Inflammatory macrophage (primary cell): ENCODE measurements at places on chromosomes 3 and 15.

DNA sequence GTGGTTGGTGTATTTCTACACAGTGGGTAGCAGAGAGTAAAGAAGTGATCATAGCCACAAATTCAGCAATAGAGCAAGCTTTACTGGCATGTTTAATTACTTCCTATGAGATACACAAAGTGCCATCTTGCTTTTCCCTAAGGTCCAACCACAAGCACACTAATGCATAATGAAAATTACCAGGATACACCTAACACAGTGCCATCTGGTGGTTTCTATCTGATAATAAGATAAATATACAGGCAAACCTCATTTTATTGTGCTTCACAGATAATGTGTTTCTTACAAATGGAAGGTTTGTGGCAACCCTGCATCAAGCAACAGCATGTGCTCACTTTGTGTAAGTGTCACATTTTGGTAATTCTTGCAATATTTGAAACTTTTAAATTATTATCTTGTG lies 223.0 kb downstream of the NSUN3 start:
- no peak for DNase-seq

DNA sequence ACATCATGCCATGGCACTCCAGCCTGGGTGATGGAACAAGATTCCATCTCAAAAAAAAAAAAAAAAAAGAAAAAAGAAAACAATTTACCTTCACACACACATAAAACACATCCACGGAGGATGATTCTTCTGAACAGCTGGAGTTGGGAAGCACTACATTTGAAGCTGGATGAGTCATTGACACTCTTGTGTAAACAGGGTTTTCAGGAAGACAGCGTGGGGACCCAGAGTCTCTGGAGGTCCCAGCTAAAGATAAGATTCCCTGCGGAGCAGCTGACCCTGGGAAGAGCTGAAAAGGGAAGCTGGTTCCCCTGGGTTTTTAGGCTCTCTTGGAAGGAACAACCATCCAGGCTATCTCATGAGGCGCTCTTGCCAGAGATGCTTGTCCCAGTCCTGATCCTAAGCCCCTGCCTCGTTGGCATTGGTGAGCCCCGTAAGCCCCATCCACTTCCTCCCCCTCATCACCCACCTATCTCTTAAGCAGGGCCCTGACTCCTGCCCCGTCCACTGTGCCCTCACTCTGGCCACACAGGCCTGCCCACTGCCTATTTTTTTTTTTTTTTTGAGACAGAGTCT lies 32.0 kb upstream of the FURIN start:
- DNase-seq = peak; percentile 73

GRCh38 chr3:102577082-102577789 lies 142.4 kb downstream of the ZPLD1 start:
- DNase-seq = no peak

DNA sequence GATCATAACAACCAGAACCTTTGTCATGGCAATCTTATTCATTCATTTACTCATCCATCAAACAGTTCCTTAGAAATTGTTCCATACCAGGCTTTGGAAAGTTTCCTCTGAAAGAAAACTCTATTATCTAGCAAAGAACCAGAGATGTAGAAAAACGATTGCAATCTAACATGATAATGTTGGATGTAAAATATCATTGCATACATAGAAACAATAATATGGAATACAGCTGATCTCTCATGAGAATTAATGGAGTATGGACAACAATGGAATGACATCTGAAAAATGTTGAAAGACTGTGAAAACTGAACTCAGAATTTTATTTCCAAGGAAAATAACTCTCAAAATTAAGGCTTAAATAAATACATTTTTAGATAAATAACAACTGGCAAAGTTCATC lies 665.4 kb downstream of the NLGN1 start:
- no peak for DNase-seq

- DNase-seq = peak; percentile 13
Measured at GRCh38 chr3:168073842-168074605, 21.7 kb downstream of the GOLIM4 start.

GRCh38 chr3:107384907-107385306 lies 7.7 kb downstream of the CCDC54 start:
- DNase-seq = no peak

- no peak for DNase-seq
Measured at GRCh38 chr3:128945041-128945877, 48.6 kb downstream of the CFAP92 start.

DNA sequence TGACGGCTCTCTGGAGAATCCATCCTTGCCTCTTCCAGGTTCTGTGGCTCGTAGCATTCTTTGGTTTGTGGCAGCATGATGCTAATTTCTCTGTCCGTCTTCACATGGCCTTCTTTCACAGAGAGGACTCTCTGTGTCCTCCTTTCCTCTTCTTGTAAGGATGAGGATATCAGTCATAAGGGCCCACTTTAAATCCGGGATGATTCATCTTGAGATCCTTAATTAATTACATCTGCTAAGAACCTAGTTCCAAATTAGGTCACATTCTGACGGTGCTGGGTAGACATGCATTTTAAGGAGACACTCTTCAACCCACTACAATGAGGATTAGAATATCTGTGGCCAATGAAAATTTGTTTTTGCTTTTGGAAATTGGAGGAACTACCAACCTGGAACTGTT lies 15.7 kb upstream of the GXYLT2 start:
- no peak for DNase-seq

DNA sequence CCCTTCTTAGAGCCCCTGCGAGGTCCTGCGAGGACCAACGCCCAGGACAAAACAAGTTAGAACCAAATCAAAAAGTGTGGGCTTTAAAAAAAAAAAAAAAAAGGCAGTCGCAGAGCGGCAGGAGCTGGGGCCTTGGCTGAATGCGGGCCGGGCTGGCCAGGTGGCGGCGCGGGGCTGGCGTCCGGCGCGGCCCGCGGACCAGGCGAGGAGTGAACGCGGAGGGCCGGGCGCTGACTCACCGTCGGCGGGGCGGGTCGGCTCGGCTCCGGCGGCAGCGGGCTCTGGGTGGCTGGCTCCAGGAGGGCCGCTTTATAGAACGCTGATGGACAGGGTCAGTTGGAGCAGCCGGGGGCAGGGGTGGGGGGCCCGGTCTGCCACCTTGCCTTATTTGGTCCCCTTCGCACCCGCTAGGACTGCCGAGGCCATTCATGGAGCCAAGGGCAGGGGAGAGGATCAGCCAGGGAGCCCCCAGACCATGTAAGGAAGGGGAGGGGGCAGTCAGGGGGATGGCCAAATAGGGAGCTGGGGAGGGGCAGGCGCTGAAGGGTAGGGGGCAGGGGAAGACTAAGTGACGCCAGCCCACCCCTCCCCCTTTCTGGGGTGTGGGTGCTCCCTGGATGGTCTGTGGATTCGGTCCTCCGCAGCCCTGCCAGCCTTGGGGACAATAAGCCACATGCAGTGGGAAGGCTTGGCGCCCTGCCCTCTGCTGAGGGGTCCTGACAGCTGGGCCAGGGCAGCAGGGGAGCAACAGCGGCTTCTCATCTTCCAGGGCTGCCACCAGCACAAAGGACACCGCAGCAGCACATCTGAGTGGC lies at the start of gene ACTC1:
TSS of gene ACTC1 (minus strand) at position 283 of the 815 bp plus-strand sequence. CDS start 741 bp downstream, outside the sequence.
- DNase-seq = no peak

DNA sequence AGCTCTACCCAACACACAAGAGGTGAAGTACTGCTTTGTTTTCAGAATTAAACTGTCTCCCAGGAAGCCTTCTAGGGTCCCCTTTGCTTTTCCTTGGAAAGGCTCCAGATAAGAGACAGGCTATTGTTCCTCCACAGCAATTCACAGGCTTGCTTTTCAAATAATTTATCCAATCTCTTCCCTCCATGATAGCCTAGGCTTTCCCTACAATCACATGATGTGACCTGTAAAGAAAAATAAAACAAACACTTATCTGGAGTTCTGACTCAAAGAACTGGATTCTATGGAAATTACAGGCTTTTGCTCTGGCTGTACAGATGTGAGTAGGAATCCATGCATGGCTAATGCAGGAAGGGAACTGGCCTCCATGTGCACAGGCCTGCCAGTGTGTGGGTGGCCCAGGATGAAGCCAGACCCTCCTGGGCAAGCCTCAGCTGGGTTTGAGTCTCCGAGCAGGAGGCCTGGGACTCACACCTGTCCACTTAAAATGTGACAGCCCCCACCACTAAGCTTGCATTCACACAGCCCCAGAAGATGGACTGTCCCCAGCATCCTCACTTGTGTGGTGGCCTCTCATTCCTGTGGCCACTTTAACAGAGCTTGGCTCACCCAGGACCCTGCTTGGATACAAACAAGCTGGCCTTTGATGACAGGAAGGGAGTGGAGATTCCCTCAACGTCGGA lies 75.8 kb upstream of the LEKR1 start:
- no peak for DNase-seq

- DNase-seq = no peak
Measured at GRCh38 chr3:179589143-179589542, 15.3 kb downstream of the MRPL47 start.

- no peak for DNase-seq
Measured at GRCh38 chr3:25897019-25897418, 107.1 kb downstream of the OXSM start.

GRCh38 chr3:8443829-8444791 lies 57.5 kb upstream of the LMCD1 start:
- no peak for DNase-seq

- no peak for DNase-seq
Measured at GRCh38 chr3:153008226-153008625, 153.8 kb upstream of the RAP2B start.

GRCh38 chr3:142240708-142241107 lies 15.3 kb upstream of the GK5 start:
- DNase-seq = no peak

DNA sequence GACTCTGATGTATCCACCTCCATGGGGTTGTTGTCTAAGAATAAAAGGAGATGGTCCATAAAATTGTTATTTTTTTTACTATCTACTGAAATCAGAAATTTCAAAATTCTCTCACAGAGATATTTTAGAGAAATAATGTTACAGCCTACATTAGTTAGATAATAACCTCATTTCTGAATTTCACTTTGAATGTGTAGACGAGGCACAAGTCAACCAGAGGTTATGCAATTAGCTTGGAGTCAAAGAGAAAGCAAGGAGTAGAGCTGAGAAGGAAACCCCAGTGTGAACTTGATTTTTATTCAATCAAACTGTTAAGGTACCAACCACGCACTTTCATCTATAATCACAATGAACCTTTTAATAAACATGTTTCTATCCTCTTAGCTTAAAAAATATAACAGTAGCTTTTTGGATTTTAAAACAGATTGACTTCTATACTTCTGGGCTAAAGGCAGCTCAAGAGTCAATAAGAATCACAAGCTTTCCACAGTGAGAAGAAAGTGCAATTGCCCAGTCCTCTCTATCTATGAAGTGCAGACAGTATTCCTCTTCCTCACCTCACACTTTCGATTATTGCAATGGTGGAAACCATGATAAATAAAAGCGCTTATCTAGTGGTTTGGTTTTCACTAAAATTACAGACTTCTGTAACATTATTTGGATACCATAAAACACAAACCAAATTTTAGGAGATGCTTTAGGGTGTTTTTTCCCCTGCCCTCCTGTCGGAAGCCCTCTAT lies 403.2 kb downstream of the ZBTB20 start:
- no peak for DNase-seq

DNA sequence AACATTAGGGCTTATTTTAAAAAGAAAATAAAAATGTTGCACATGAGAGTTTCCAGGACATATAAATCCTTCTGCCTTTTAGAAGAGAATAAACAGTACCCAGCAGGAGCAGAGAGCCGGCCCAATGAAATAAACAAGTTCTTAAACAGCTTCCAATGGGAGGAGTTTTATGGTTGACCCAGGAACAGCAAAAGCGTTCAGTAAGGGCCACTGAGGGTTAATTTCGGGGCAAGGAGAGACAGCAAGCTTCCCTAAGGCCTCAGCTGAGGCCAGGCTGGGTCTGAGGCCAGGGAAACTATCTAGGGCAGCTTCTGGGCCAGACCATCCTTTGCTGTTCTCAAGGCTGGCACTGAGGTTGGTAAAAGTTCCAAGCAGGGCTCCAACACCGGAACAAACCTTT lies 3.4 kb downstream of the PDZRN3 start:
- no peak for DNase-seq

GRCh38 chr3:131427226-131427625 lies 45.7 kb downstream of the NUDT16 start:
- no peak for DNase-seq

DNA sequence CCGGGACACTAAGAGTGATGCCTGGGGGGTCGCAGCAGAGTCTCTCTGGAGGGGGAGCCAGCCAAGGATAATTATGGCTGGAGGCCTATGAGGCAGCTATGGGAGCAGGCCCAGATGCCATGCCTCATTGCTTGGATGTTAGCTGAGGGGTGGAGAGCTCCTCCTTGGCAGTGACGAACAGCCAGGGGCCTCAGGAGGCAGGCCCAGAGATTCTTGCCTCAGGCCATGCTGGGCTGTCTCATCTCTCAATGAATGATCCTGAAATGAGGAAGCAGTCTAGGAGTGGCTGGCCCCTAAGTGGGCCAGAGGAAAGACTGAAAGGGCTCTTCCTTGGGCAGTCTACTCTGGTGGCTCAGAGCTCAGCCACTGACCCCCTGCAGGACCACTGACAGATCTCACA lies 21.3 kb downstream of the KIF9 start:
- peak; percentile 23 for DNase-seq

DNA sequence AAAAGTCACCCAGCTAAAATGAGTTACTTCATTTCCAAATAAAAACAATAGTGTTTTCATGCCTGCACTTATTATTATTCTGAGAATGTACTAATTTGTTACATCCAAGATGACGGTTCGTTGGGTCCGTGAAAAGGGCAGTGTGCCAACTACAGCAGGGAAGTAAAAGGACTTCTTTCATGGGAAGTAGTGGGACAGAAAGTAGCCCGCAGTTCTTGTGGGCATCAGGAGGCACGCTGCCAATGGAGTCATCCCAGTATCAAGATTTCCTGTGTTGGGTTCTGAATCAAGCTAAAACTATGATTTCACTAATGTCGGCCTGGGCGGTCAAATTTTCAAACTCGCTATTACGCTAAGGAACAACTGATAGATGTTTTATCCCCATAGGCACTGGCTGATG lies 254.5 kb upstream of the SOX2 start:
- no peak for DNase-seq

DNA sequence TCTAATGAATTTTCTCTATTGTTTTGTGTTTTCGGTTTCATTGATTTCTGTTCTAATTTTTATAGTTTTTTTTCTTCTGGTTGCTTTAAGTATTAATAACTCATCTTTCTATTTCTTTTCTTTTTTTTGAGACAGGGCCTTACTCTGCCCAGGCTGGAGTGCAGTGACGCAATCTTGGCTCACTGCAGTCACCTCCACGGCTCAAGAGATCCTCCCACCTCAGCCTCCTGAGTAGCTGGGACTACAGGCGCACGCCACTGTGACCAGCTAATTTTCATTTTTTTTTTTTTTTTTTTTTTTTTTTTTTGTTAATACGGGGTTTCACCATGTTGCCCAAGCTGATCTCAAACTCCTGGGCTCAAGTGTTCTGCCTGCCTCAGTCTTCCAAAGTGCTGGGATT lies 14.5 kb downstream of the KBTBD8 start:
- DNase-seq = no peak

GRCh38 chr3:15223685-15224572 lies 17.9 kb downstream of the CAPN7 start:
- DNase-seq = no peak

DNA sequence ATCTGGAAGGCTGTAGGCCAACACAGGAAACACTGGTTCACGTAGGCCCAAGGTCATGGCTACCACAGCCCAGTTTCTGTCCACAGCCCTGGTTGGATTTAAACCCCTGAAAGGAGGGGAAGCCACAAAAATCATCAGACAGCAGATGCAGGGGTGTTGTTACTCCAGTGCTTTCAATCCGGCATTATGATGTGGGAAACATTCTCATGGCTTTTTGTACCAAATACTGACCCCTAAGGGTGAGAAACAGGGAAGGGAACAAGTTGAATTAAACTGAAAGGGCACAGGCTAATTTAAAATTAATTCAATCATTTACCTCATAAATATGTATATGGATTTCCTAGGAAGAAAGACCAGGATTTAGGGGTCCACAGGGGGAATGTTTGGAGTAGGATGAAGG lies 375.6 kb downstream of the CTNNB1 start:
- DNase-seq = no peak
